CD8-positive, alpha-beta memory T cell (primary cell): ENCODE measurements at places on chromosomes 11 and 22.
A peak's percentile ranks its signal among the peaks of the same experiment; 100 is the strongest.

GRCh38 chr22:44505796-44506354 is 7.8 kb upstream of the RTL6 start:
- no peak for DNase-seq

DNA sequence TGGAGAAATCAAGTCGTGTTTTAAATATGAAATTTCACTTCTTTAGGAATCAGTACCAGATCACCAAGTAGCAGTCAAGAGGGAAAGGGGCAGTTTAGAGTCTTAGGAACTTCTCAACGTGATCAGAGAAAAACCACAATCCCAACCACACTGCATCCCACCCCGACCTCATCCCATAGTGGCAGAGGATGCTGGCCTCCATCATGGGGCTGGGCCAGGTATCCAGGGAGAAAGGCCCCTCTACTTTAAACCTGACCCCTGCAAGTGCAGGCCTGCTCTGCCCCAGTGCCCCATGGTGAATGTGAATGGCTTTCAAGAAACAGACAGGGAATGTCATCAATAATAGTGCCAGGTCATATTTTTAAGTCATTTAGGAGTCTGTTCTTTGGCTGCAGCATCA is 12.1 kb downstream of the CHST1 start:
- no peak for DNase-seq

DNA sequence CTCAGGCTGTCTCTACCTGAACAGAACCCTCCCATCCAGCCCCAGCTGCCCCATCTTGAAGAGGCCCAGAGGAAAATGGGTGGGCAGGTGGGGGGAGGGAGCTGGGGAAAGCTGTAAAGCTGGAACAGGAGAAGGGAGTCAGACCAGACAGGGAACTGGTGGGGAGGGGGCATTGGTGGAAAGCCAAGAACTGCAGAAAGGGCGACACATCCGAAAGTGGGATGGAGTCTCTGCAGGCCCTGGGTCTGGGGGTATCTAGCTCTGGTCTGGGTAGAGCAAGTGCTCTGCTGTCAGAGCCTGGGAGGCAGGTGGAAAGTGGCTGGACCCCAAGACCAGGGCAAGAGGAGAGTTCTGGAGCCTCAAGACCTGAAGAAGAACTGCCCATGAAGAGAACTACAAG is 7.7 kb downstream of the TMPRSS13 start:
- no peak for DNase-seq

DNA sequence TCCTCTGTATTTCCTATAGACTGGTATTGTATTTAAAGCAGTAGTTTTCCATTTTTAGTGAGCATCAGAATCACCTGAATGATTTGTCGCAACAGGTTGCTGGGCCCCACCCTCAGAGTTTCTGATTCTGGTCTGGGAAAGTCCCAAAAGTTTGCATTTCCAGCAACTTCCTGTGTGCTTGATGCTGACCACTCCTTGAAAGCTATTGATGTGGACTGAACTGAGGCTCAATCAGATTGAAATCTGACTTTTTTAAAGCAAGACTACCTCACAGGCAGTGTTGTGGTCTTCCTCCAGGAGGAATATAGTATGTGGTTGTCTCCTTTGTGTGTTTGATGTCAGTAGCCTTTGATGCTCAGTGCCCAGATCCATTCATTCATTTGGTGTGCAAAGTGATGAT is 17.2 kb upstream of the MPZL2 start:
- DNase-seq = no peak

- DNase-seq = no peak
Observed at GRCh38 chr11:15451713-15452112, 337.0 kb downstream of the INSC start.

DNA sequence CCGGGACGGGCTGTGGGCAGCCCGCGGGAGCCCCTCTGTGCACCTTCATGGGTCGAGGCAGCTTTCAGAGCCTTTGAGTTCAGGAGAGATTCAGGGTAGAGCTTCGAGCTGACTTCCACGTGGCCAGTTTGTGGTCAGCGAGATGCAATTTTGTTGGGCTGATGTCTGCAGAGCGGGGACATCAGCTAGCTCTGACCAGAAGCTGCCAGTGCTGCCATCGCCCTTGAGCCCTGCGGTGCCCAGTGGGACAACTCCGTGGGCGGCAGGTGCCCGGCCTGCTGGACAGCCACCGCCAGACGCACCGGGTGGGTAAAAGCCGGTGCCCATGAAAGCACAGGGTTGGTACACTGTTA is 719 bp downstream of the TALDO1 start:
- DNase-seq = no peak

- DNase-seq = no peak
Observed at GRCh38 chr11:17407575-17407974, 19.1 kb upstream of the KCNJ11 start.

DNA sequence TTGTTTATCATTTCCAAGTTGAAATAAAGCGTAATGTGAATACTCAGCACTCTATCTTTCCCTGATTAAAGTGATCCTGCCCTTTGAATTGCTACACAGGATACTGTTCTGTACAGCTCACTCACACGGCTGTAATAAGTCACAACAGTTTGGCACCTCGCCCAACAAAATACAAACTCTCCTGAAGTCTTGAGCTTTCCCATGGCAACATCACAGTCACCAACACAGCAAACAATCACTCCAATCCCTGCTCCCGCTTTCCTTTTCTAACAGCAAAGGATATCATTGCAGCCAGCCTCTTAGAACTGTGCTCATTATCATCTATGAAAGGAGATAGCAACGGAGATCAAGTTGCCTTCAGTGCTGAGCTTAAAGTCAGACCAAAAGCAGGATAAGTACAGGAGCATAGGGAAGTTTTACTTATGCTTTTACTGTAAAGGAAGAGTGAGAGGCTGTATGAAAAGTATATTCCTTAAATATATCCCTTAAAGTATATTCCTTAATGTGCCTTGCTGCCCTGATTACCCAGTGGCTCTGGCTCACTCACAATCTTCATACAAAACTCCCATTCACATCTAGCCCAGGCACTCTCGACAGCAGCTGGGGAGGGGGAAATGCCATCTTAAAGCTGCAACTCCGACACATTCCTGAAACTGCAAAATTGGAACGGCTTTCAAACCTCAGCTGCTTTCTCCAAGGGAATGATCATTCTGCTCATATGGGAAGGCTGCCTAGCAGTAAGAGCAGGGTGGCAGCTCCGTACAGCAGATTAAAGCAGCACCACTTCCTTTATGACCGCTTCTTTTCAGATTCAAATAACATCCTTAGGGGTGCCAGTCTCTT is 35.8 kb downstream of the MAML2 start:
- peak; percentile 39 for DNase-seq

GRCh38 chr11:72836111-72836510 is 21.9 kb downstream of the ATG16L2 start:
- no peak for DNase-seq

GRCh38 chr11:81159900-81160299 is 1573.8 kb downstream of the FAM181B start:
- no peak for DNase-seq

GRCh38 chr11:69922596-69923111 is 103.4 kb upstream of the FGF3 start:
- no peak for DNase-seq

GRCh38 chr22:36764641-36765040 is 11.3 kb downstream of the IFT27 start:
- DNase-seq = no peak

- DNase-seq = no peak
Observed at GRCh38 chr11:91243051-91243450, 981.6 kb upstream of the FAT3 start.

GRCh38 chr22:38088629-38089473 is 4.9 kb upstream of the SLC16A8 start:
- no peak for DNase-seq

GRCh38 chr11:123161376-123162030 is 33.5 kb downstream of the CLMP start:
- no peak for DNase-seq

DNA sequence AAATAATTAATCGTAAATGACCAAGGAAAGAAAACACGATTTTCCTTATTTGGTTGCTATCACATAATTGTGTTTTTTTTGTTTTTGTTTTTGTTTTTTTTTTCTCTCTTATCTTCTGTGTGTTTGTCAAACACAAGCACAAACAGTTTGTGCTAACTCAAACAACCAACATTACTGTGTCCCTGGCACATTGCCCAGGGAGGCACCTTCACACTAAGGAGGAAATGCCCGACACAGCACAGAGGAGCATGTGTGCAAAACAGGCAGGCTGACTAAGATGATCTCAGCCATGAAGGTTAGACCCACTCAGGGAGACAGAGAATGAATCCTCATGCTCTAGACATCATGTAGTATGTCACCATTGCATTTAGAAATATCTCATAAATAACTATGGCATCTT is 130.1 kb downstream of the SOX6 start:
- DNase-seq = no peak

- DNase-seq = no peak
Observed at GRCh38 chr11:76231121-76231738, 24.9 kb upstream of the WNT11 start.

GRCh38 chr11:124717421-124717785 is 22.3 kb upstream of the NRGN start:
- no peak for DNase-seq

GRCh38 chr22:19287076-19287707 is 4.3 kb downstream of the CLTCL1 start:
- DNase-seq = no peak

DNA sequence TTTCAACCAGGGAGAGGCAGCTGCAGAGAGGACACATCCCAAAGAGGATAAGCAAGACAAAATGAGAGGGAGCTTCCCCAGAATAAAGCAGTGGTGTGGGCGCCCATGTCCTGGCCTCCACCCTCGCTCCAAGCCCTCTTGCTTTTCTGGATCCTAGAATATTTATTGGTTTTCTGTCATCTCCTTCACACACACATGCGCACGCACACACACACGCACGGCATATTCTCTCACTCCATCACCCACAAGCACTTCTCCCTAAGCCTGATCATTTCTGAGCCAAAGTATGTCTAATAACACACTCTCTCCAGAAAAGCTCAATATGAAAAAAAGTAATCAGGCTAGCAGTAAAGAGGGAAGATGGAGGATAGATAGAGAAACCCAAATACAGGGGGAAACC is 7.6 kb downstream of the IGSF9B start:
- DNase-seq = no peak

- no peak for DNase-seq
Observed at GRCh38 chr11:120372296-120372695, 36.1 kb downstream of the ARHGEF12 start.

DNA sequence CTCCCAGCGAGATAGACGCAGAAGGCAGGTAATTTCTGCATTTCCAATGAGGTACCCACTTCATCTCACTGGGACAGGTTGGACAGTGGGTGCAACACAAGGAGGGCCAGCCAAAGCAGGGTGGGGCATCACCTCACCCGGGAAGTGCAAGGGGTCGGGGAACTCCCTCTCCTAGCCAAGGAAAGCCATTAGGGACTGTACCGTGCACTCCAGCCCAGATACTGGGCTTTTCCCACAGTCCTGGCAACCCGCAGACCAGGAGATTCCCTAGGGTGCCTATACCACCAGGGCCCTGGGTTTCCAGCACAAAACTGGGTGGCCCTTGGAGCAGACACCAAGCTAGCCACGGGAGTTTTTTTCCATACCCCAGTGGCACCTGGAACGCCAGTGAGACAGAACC is 17.2 kb downstream of the TRPC6 start:
- no peak for DNase-seq

- no peak for DNase-seq
Observed at GRCh38 chr22:47209547-47210023, 447.1 kb downstream of the TBC1D22A start.

GRCh38 chr22:32050678-32051515 is 7.8 kb downstream of the SLC5A1 start:
- peak; percentile 39 for DNase-seq

- DNase-seq = no peak
Observed at GRCh38 chr11:35058669-35059434, 80.1 kb upstream of the CD44 start.

- no peak for DNase-seq
Observed at GRCh38 chr11:80944758-80945157, 1503.9 kb upstream of the TENM4 start.

DNA sequence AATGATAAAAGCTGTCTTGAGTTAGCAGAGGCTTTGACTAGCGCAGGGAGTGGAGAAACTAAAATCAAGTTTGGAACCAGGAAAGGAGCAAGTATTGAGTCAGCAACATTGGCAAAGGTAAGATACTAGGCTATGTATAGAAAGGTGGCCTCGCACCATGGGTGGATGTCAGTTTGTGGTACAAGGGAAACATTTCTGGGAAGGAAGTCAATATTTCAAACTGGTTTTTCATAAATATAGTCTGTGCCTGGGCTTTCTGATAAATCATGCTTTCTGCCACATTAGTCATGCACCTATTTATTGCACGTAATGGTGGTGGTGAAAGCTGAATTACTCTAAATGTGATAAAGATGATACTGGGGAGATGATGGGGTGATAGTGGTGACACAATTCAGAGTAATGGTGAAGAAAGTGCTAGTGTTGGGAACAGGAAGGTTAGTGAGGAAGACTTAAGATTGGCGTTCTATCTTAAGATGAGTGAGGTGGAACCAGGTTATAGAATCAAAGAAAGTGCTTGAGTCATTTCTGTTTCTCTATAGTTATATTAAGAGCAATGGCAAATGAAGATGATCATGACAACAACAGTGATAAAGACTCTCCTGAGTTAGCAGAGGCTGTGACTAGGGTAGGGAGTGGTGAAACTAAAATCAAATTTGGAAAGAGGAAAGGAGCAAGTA is 729.0 kb downstream of the FAM181B start:
- DNase-seq = no peak

- peak; percentile 28 for DNase-seq
Observed at GRCh38 chr22:32206774-32207758, 2.2 kb upstream of the RFPL2 start.

GRCh38 chr22:18929459-18929858 is 6.6 kb downstream of the PRODH start:
- DNase-seq = no peak

GRCh38 chr11:72730243-72730642 is 22.0 kb downstream of the ARAP1 start:
- DNase-seq = no peak

DNA sequence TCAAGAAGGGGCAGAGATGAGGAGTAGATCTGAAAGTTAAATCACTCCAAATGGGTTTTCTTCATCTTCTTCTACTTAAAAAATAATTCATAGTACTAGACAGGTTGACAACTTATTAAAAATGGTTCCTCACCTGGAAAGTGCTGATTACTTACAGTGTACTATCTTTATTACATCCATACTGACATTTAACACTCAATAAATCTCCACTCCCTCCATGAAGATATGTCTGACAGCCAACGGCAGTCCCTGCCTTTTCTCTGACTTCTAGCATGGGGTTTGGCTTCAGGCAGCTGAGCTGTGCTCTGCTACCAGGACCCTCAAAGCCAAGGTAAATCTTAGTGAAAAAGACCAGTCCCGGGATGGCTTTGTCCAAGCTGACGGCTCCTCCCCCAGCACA is 133.4 kb upstream of the CSNK2A3 start:
- no peak for DNase-seq

- DNase-seq = no peak
Observed at GRCh38 chr22:25746012-25746373, 4.0 kb downstream of the MYO18B start.
